ENCODE measurements at places on chromosomes 5 and 9.

- DNase-seq: no peak
These were observed 56.0 kb downstream of the RGS3 start for GRCh38 chr9:113519426-113520108.

- DNase-seq: no peak
These were observed 51.9 kb downstream of the SMIM23 start for GRCh38 chr5:171837522-171837921.

DNA sequence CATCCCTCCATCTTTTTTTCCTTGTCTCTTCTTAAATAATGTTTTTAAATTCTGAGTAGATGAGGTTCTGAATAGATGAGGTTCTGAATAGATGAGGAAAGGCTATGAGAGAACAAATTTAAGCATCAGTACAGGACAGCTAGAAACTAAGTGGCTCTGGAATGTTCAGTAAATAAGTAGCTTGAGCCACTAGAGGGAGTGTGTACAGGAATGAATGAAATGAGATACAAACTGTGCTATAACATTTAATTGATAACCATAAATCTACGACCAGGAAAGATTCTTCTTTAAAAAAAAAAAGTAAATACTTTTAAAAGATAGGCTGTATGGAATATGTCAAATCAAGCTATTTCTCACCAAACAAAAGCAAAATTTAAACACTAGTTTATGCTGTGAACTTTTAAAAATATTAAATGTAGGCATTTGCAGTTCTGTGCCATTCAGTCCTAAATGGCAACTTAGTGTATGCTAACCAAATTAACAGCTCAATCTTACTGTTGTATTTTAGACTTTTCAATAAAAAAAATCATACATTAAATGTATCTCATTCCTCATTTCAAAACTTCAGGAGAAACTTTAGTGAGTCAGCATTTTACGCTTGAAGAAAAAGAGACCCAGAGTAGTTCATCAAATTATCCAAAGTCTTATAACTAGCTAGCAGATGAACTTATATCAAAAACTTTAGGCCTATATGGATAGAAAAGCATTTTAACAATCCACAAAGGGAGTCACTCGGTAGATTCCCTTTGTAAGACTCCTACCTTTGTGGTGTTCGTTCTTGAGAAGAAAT lies 70.4 kb upstream of the SNX2 start:
- DNase-seq: no peak

- DNase-seq: no peak
These were observed 6.9 kb upstream of the SCAMP1 start for GRCh38 chr5:78353520-78353919.

DNA sequence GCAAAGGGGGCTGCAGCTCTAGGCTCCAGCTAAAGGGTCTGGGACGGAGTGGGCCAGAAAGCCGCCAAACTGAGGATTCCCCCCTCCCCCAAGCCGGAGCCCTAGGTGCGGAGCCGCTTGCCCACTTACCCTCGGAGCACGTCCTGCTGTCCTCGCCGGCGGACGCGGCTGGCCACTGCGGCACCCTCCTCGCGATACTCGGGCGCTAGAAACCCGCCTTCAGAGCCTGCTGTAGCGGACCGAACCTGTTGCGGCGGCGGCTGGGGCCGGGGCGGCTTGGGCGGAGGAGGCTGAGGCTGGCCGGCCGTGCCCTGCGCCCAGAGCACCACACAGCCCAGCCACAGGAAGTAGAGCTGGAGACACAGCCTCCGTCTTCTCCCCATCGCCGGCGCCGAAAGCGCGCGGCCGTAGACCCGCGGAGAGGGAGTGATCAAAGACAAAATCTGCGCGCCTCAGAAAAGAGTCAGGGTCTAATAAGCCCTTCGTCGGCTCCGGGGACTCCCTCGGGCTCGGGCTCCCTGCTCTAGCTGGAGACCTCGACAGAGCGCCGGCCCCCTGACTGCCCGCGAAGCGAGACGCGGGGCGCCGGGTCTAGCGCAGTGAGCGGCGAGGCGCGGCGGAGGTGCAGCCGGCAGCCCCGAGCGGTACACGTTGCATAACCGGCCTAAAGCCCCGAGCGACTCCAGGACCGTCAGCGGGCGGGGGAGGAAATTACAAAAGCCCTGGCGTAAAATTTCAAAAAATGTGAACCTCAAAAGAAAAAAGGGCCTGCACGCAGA lies 635 bp downstream of the FBN2 start:
- DNase-seq: peak; percentile 41

- DNase-seq: no peak
These were observed 63.6 kb upstream of the DIRAS2 start for GRCh38 chr9:90706230-90706629.

DNA sequence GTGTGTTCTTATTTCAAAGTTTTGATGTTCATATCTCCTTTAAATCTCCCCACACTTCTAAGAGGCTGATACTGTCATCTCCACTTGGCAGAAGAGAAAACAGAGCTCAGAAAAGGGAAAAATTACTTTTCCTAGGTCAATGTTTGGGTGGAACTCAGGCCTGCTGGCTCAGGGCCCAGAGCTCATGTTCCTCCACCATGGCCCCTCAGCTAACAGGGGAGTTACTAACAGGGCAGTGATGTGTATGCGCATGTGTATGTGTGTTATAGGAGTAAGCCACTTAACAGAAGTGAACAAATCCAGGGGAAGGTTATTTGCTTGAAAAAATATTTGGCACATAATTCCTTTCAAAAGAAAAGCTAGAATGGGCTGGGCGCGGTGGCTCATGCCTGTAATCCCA lies 2.5 kb downstream of the C1QTNF2 start:
- no peak for DNase-seq

DNA sequence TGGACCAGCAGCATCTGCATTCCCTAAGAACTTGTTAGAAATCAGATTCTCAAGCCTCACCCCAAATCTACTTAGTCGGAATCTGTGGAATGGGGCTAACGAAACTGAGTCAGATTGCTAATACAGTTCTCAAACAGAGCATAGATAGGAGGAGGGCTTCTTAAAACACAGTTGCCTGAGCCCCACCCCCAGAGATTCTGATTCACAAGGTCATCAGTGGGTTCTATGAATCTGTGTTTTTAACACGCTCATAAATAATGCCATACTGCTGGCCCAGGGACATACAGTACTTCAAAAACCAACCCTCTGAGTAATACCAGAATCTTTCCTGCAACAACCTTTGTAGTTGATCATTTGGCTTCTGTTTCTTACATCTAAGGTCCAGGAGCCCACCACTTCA lies 32.9 kb upstream of the GARNL3 start:
- peak; percentile 1 for DNase-seq

GRCh38 chr9:13461414-13461991 lies 182.0 kb upstream of the MPDZ start:
- DNase-seq: peak; percentile 55

DNA sequence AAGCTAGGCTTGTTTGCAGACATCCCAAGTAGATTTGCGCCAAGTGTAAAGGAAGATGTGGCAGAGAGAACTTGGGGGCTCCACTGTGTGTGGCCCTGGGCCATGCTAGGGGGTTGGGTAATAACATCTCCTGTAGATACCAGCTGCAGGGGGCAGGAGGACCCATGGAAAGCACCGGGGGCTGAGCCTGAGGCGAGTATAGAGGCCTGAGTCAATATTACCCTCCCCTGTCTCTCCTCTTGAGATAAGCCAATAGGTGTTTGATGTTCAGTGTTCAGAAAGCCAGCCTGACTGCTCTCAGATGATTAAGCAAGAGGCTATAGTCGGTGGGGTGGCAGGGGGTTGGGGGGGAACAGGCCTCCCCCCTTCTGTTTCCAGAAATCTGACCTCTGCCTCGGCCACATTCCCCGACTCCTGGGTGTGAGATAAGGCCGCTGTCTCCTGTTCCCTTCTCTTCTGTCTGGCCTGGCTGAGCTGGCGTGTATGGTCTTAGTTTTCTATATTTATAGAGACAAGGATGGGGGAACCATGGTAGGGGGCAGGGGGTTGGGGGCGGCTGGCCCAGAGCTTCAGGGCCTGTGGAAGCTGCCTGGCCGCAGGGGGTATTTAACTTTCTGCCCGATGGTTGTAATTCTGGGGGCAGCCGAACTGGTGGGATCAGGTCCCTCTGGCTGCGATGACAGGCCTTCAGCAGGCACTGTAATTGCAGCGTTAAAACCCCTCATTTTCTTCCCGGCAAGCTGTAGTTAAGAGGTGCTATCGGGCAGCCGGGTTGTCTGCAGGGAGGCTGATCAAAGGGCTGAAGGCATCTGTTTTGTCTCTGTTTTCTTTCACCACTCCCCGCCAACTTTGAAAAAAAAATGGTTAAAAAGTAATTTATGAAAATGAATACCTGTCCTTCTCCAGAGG lies 292.0 kb downstream of the NSG2 start:
- DNase-seq: peak; percentile 40

DNA sequence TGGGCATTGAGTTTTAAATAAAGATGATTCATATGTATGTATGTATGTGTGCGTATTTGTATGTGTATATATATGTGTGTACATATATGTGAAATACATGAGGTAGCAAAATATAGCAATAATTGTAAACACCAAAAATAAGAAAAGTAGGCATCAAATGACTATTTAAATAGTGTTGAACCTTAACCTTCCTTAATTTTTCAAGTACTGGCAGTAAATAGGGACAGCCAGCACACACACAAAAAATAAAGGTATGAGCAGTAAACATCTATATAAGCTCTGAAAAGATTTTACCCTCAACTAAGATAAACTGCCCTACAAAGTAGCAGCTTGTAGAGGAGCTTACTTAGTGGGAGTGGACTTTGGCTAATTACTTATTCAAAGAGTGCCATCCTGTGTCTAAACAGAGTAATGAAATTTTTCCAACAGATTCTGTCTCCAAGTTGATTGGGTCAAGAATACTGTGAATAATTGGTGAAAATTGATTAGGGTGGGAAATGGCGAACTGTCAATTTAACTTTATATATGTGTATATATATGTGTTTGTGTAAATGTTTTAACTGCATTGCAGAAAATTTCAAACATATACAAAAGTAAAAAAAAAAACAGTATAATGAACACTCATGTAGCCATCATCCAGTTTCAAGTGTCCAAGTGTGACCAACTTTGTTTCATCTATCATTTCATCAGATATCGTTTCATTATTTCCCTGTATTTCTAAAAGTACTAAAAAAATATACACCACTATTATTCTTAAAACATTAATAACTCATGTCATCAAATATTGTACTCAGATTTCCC lies 2.0 kb upstream of the ADAMTS6 start:
- no peak for DNase-seq

DNA sequence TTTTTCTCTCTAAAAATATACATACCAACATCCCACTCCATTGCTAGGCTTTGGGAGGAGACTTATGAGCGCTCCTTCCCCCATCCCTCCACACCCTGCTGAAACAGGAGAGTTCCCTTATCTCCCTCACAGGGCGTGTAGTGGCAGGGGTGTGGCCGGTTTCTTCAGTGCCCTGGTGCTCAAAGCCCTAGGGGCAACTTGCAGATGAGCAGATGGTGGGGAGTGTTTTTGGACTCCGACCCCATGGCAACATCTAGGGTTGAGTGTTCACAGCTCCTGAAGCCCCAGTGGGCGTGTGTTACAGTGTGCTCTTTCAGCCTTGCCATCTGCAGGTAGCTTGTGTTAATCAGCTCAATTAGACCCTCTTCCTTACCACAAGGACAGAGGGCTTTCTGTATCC lies 409.5 kb downstream of the MAT2B start:
- DNase-seq: peak; percentile 38

DNA sequence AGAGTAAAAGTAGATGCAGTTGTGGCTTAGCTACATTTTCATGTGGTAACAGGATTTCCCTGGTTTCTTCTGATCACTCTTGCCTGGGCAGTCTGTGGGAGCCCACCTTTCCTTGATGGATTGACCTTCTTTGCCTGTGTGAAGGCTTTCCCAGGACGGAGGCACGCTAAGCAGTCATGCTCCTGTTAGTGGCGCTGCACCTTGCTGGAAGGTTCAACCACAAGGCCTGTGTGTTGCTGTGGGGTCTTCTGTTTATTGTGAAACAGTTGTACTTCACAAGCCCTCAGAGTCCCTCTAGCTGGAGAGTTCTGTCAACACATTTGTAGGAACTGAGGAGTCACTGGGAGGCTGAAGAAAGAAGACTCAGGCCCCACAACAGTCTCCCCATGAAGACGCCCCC lies 402.0 kb downstream of the IRX1 start:
- no peak for DNase-seq

DNA sequence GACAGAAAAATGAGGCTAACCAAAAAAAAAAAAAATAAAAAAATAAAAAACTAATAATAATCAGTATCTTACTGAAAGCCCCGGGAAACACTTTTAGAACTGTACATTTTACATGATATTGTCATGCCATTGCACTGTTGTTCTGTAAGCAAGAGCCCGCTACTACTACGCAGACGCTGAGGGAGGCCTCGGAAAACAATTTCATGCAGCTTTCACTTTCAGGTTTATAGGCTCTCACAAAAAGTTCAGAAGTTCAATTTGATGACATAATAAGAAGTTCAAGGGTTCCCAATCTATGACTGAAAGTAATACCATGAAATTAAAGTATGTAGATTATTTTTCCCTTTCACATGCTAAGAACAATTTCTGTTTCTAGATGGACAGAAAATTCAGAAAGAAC lies 318.3 kb upstream of the ITGA1 start:
- DNase-seq: no peak

- peak; percentile 27 for DNase-seq
These were observed 104.1 kb downstream of the CD180 start for GRCh38 chr5:67092535-67092934.

DNA sequence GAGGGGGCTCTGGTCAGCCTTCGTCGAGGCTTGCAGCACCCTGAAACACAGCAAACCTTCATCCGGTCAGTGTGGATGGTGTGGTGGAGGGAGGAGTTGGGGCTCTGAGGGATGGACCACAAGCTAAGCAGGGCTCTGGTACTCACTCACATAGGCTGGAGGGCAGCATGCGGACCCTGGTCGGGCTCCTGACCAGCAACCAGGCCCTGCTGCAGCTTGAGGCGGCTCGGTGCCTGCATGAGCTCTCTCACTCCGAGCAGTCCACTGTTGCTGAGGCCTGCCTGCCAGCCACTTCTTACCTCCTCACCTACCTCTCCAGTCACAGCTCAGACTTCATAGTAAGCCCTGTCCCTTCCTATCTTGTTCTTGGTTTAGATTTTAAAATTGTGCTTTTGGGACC lies 2.5 kb downstream of the TMCO6 start:
- no peak for DNase-seq

- no peak for DNase-seq
These were observed 88.1 kb upstream of the EPB41L4B start for GRCh38 chr9:109408759-109409462.

GRCh38 chr5:52751137-52751536 lies 36.6 kb upstream of the ITGA1 start:
- no peak for DNase-seq

Measured in femur (tissue), 1 donor.